ENCODE measurements at places on chromosomes 13 and 19.

DNA sequence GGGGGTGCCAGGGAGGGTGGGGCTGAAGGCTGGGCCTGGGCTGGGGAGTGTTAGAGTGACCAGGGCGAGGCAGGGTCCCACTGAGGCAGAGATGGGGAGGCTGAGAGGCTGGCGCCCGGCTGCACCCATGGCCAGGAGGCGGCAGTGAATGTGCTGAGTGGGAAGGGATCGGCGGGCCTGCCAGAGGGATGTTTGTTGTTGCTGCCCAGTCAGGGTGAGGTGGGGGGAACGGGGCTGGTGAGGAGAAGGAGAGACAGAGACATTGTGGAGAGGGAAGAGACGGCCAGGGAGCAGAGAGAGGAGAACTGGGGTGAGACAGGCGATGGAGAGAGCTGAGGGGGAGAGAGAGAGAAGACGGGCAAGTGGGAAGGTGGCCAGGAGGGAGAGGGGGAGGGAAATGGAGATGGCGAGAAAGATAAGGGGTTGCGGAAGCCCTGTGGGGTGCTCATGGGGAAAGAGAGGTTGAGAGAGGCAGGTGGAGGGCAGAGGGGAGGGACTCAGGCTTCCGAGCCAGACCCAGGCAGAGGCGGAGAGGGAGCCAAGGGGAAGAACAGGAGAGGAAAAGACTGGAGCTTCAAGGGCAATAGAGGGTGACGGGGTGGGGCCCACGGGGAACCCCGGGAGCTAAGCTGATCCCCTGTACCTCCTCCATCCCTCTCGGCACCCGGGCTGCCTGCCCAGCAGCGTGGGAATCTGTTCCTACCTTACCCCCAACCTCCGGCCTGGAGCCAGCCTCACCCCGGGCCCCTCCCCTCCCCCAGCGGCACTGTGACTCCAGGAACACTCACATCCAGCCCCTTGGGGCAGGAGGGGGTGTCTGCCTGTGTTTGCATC lies 690 bp upstream of the B3GNT8 start:
- DNase-seq, result peak; percentile 48

DNA sequence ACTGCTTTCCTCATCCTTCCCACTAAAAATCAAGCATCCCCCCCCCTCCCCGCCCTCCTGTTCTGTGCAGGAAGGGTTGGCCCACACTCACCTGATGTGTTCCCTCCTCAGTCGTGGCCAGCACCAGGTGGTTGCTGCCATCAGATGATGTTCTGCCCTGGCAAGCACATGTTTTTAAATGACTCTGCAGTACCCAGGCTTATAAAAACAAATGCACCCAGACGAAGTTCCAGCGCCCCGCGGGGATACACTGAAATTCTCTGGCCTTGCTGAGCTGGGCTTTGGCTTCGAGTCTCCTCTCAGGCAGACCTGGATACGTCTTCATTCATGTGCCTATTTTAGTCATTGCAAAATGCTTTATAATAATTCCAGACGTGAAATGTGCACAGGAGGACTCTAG lies 316.3 kb downstream of the DLEU7 start:
- DNase-seq, result no peak

- peak; percentile 92 for DNase-seq
Observed at GRCh38 chr19:5903624-5904351, at the start of gene NDUFA11. Gene NDUFA11 (minus strand): TSS chr19:5903790. CDS start chr19:5903708, 82 bp downstream.

GRCh38 chr19:2123682-2124387 lies 27.1 kb downstream of the IZUMO4 start:
- no peak for DNase-seq

DNA sequence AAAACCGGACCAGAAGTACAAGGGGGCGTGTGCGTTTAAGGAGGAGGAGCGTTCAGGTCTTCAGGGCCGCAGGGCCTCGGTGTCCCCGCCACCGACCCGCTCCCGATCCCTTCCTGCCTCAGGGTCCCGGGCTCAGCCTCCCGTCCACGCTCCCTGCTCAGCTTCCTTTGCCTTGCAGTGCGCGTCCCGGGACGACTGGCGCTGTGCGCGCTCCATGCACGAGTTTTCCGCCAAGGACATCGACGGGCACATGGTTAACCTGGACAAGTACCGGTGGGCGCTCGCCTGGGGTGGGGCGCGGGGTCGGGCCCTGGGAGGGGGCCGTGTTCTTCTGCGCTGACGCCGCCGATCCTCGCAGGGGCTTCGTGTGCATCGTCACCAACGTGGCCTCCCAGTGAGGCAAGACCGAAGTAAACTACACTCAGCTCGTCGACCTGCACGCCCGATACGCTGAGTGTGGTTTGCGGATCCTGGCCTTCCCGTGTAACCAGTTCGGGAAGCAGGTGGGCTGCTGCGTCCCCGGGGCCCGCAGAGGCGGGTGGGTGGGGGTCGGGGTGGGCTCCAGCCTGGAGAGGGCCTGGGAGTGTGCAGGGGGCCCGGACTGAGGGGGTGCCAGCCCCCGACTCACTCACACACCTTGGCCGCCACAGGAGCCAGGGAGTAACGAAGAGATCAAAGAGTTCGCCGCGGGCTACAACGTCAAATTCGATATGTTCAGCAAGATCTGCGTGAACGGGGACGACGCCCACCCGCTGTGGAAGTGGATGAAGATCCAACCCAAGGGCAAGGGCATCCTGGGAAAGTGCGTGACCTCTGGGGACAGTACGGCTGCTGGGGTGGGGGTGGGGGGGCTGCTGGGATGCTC lies 1.4 kb downstream of the GPX4 start:
- no peak for DNase-seq

Measured in NCI-H1105 (cell line).